CD4-positive, alpha-beta T cell (primary cell): ENCODE measurements at places on chromosomes 16 and 17.

- DNase-seq, result no peak
These were observed 781 bp downstream of the ARHGDIA start for GRCh38 chr17:81870131-81870980.

DNA sequence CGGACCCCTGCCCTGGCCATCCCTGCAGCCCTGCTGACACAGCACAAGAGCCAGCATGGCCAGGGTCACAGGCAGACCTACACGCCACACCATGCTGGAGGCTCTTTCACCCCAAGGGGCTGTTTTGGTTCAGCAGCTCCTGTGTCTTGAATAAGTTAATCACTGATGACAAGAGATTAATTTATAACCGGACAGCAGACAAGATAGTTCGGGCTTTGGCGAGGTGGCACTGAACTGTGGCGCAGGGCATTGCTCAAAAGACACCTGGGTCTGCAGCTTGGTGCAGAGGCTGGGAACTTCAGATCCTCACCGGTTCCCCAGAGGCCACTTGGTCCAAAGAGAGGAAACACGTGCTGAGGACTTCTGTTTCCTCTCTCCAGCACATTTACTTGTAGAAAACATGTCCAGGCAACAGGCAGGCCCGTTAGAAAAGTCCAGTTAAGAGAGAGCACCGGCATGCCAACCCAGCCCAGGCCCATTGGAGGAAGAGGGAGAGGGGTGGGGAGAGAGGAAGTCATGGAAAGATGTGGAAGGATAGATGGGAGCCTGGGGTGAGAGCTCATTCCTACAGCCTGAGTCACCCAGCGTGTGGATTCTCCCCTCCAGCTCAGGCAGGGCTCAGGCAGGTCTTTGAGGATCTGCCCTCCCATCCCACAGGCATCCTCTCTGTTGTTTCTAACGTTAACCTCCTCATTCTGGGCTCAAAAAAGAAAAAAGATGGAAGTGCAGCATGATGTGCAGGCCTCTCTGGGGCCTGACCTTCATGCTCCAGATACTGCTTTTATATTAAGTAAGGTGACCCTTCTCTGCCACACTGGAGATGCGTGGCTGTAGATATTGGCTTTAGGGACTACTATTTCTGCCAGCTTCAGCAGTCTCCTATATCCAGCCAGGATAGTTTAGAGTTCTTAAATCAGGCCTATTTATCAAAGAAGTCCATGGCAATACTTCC, 80.0 kb upstream of the HNF1B start:
- no peak for DNase-seq

DNA sequence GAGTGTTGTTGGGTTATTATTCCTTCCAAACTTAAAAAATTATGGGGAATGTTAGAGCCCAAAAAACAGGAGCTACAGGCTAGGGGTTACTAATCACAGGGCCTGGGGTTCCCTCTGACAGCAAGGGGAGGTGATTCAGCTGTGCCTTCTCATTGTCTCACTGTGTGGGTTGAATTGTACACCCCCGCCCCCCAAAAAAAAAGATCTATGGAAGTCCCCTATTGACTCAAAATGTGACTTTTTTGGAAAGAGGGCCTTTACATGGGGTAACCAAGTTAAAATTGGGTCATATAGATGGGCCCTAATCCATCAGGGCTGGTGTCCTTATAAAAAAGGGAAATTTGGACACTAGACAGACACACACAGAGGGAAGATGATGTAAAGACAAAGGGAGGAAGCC, 190.2 kb downstream of the SOX9 start:
- no peak for DNase-seq

DNA sequence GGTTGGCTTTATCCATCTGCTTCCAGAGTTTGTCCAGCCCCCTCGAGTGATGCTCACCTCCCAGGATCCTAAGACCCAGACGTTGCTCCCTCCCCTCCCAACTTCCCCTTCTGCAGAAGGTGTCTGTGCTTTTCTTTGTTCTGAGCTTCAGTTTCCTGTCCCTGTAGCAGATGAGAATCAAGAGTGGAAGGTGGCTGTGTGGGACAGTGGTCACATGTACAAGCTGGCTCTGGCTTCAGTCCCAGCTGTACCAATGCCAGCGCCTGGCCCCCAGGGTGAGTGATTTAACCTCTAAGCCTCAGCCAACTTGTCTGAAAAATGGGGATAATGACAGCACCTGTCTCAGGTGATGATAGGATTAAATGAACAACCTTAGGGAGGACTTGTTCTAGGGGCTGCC, 7.7 kb downstream of the PRR15L start:
- no peak for DNase-seq

- DNase-seq, result no peak
These were observed 2.5 kb downstream of the GUCY2D start for GRCh38 chr17:8004899-8005298.

- no peak for DNase-seq
These were observed 18.4 kb upstream of the PDK2 start for GRCh38 chr17:50076591-50077235.

DNA sequence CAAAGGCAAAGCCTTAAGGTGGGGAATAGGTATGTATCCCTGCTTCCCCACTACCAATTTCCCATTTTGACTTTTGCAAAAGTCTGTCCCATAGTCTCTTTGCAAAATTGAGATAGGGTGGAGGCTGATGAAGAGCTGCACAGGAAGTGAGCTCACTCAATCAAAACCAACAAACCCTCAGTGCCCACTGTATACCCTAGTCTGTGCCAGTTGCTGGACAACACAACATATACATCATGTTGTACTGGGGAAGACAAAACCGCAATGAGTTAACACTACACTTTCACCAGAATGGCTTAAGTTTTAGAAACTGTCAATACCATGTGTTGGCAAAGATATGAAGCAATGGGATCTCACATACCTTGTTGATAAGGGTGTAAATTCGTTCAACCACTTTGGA, 40.4 kb upstream of the AXIN2 start:
- no peak for DNase-seq
